ENCODE measurements at places on chromosomes 3 and 15.

DNA sequence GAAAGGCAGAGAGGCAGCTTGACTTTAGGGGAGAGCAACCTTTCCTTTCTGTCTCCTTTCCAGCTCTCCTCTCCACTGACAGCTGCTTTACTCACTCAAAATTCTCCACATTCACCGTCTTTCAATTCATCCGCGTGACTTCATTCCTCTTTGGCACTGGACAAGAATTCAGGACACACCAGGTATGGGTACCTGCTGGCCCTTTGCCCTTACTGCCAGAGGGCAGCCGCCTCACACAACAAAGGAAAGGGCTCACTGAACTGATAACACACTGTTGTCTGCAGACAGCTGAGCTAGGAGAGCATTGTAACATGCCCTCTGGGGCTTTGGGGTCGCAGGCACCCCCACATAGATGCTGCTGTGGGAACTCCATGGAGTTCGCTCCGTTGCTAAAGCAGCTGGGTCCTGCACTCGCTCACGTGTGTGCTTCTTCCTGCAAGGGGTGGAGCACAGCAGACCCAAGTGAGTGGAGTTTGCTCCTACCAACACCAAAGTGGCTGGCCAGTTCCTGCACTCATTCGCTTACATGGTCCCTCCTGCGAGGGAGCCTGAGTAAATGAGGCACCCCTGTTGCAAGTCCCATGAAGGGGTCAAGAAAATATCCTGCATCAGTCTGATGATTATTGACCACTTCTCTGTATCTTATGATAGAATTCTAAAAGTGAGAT, 79.0 kb upstream of the SGO1 start:
- DNase-seq: no peak

- DNase-seq: no peak
Measured at GRCh38 chr15:77528290-77528967, 104.3 kb downstream of the LINGO1 start.

DNA sequence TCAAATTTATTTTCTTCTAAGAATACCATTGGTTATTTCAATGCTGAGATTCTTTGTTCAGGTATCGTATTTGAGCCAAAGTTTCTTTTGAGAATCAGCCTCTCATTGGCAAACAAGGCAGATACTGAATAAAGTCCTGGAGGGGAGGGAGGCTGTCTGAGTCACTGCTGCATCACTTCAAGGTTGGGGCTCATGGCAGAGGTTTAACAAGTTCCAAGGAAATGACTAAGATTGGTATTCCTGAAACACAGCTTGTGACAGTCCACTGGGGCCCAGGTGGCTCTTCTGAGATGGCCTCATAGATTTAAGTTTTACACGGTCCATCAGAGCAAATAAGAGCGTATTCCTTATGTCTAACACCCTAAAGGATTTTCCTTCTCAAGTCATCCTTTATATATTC, 213.8 kb upstream of the STAC start:
- DNase-seq: no peak

DNA sequence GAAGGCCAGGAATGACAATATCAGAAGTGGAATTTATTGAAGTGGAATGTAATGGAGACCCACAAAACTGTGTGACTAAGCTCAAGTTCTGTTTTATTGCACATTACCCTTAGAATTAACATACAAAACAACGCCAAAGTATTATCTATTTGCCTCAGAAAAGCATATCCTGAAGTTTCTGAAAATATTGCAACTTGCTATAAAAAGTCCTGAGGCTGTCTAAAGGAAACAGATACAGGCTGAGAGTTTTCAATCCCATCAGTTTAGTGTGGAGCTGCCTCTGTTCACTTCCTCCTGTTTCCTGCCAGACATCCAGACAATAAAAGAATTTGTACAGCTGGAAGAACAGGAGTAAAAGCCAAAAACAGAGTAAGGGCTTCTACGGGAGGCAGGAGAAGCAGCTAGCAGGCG, 108.8 kb downstream of the FBN1 start:
- no peak for DNase-seq

GRCh38 chr3:151356794-151357462, 27.6 kb upstream of the P2RY13 start:
- no peak for DNase-seq

- DNase-seq: no peak
Measured at GRCh38 chr3:140441006-140441405, 236.9 kb upstream of the TRIM42 start.
